ENCODE measurements at places on chromosomes 11 and 22. TPM values are rescaled to one million over a fixed set of nuclear protein-coding genes. Genes with fewer than 3 reads are reported as not detected.

ACCS gene
- 20.0 TPM for total RNA-seq

MISFA gene
- 2.5 TPM for total RNA-seq

C11orf54 gene
- total RNA-seq: 37.1 TPM

GVQW3 gene
- 2.8 TPM for total RNA-seq

ANGPTL5 gene
- total RNA-seq: not detected

TNRC6B gene
- total RNA-seq: 47.4 TPM

RAB3IL1 gene
- total RNA-seq: 3.7 TPM

TUBA8 gene
- 1.6 TPM for total RNA-seq

TRIM66 gene
- total RNA-seq: 5.9 TPM

DNA sequence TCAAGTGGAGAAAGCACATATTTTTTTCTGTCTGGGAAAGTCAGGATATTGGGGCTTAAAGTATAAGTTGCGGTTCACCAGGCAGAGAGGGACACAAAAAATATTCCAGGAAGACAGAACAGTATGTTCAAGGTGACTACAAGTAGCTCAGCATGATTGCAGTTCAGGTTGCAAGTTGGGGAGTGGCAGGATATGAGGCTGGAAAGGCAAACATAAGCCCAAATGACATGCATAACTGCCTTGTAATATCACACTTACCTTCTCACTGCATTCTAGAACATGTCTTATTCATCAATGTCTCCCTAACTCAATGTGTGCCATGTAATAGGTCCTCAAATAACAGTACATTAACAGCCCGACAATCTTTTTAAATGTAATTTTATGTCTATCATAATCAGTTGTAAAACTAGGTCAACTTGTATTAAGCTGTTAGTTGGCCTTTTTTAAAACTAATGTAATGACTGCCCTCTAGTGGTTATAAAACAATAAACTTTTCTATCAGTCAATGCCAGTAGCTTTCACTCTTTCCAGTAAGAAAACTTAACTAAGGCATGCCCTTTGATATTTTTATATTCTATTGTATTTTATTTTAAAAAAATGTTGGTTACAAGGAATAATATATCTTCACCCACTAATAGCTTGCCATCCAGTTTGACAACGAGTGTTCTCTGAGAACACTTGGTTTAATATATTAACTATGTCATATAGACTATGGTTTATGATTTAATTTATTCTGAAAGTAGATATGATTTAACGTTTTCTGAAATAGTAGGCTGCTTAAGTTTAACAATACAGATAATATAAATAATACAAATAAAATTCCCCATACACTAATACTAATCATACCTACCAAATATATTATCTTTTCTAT, 39.4 kb upstream of the CFAP300 start:
- peak; percentile 77 for DNase-seq
- no peaks in the 10 kb centered on the region for H3K36me3 ChIP-seq
- no peaks in the 10 kb centered on the region for H3K27me3 ChIP-seq
- H3K4me1 ChIP-seq: no peaks in the 10 kb centered on the region
- H3K27ac ChIP-seq: peak overlapping the region; percentile 66

DNA sequence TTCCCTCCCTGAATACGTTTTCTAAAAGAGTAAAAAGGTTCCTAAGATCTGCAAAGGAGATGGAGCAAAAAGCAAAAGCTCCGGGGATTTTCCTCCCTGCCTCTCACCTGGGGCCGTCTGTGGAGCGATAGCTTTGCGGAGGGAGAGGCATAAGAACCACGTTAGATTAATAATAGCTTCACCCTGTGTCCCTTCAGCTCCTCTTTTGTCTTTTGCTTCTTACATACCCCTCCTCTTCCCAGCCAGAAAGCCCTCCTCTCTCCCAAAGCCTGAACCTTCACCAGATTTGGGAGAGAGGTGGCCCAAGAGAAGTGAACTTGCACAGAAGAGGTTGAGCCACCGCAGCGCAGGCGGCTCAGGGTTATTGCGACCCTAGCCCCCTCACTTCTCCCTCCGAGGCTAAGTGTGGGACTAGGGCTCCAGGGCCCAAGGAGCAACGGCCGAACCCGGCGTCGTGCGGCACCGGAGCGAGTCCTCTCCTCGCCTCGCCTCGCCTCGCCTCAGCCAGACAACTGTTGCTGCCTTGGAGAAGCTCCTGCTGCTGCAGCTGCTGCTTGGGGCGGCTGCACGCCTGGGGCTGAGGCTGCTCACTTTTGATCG, 97.6 kb upstream of the HSD17B12 start:
- H3K27ac ChIP-seq: no peak overlapping the region
- no peak for DNase-seq
- H3K4me3 ChIP-seq: no peak overlapping the region
- H3K36me3 ChIP-seq: no peaks in the 10 kb centered on the region
- H3K4me1 ChIP-seq: no peaks in the 10 kb centered on the region
- peaks cover 59% of the 10 kb centered on the region for H3K27me3 ChIP-seq

- peak; percentile 62 for DNase-seq
- no peaks in the 10 kb centered on the region for H3K27me3 ChIP-seq
- no peaks in the 10 kb centered on the region for H3K36me3 ChIP-seq
- peaks cover 23% of the 10 kb centered on the region for H3K4me1 ChIP-seq
- peak overlapping the region; percentile 44 for H3K4me3 ChIP-seq
Observed at GRCh38 chr11:72721689-72722049, 30.5 kb downstream of the ARAP1 start.

DNA sequence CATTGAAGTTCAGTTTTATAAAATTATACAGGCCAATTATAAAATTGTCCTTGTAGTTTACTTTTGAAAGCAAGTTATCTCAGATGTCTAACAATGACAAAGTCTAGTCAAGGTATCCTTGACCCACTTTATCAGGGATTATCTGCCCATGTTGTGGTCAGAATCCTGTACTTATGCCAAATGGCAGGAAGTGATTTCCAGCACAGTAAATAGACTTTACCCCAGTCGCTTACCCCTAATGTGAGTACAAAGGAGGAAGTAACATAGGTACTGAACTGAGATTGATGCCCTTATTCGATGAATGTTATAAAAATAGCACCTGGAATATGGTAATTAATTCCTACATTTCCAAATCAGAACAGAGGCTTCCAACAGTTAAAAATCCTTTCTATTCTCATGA, 355.7 kb downstream of the CNTN5 start:
- no peaks in the 10 kb centered on the region for H3K4me1 ChIP-seq
- no peak overlapping the region for H3K27ac ChIP-seq

DNA sequence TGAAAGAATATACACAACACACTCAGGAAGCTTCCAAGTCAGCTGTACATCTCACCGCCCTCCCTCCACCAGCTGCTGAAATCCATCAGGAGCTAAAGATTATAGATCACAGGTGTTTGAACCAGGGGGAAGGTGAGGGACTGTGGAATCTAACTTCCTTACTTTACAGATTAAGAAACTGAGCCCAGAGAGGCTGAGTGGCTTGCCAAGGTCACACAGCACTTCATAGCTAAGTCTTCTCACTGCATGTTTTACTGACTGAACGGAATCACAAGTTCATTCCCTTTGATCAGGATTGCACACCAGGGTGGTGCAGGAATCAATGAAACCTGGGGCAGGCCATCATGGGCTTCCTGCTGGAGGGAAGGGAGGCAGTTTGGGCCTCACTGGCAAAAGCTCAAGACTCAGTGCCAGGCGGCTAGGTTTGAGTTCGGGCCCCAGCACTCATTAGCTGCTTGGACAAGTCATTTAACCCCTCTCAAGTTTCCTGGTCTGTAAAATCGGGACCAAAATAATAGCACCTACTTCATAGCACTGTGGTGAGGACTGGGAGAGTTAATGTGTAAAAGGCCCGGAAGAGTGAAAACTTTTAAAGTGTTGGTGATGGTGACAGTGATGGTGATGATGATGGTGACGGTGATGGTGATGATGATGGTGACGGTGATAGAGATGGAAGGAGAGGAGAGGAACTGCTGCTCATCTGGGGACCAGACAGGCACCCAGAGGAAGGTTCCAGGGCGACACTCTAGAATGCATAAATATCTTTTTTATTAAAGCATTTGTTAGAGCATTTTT, 8.2 kb downstream of the CD5 start:
- no peak overlapping the region for H3K4me3 ChIP-seq
- H3K36me3 ChIP-seq: no peaks in the 10 kb centered on the region
- H3K27ac ChIP-seq: no peak overlapping the region

GRCh38 chr11:12285811-12286222, 91.6 kb upstream of the PARVA start:
- H3K27ac ChIP-seq: no peak overlapping the region
- no peaks in the 10 kb centered on the region for H3K36me3 ChIP-seq
- H3K27me3 ChIP-seq: no peaks in the 10 kb centered on the region
- H3K4me3 ChIP-seq: no peak overlapping the region

- no peaks in the 10 kb centered on the region for H3K36me3 ChIP-seq
- no peaks in the 10 kb centered on the region for H3K4me1 ChIP-seq
- no peak for DNase-seq
- no peaks in the 10 kb centered on the region for H3K27me3 ChIP-seq
- H3K27ac ChIP-seq: no peak overlapping the region
- no peak overlapping the region for H3K4me3 ChIP-seq
Observed at GRCh38 chr11:102680945-102681344, 24.6 kb downstream of the MMP27 start.

GRCh38 chr11:117814204-117814765, 10.3 kb downstream of the FXYD2 start:
- H3K27ac ChIP-seq: peak overlapping the region; percentile 67
- H3K36me3 ChIP-seq: no peaks in the 10 kb centered on the region
- H3K4me1 ChIP-seq: peaks cover 18% of the 10 kb centered on the region
- DNase-seq: no peak

DNA sequence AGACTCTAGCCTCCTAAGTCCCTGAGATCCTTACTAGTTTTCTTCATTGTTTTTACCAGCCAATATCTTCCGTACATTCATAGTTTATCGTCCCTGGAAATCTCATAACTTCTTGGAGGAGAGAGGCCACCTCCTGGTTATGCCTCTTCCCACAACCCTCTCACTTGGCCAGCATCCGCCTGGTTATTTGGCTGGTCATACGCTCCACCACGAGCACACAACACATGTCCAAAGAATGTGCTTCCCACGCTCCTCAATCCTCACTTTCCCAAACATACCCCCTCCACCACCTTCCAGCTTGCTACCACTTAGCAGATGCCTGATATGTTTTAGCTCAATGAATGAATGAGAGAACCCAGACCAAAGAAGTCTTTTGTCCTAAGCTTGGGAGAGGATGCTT, 83.5 kb upstream of the EIF3D start:
- no peak overlapping the region for H3K27ac ChIP-seq
- no peak overlapping the region for H3K4me3 ChIP-seq
- no peak for DNase-seq
- no peaks in the 10 kb centered on the region for H3K36me3 ChIP-seq
- H3K27me3 ChIP-seq: peaks cover 5% of the 10 kb centered on the region
- no peaks in the 10 kb centered on the region for H3K4me1 ChIP-seq

- no peaks in the 10 kb centered on the region for H3K36me3 ChIP-seq
- H3K4me1 ChIP-seq: peaks cover 4% of the 10 kb centered on the region
- peak overlapping the region; percentile 86 for H3K27ac ChIP-seq
- H3K4me3 ChIP-seq: no peak overlapping the region
- H3K27me3 ChIP-seq: no peaks in the 10 kb centered on the region
Observed at GRCh38 chr11:9568854-9569587, 4.4 kb upstream of the WEE1 start.

DNA sequence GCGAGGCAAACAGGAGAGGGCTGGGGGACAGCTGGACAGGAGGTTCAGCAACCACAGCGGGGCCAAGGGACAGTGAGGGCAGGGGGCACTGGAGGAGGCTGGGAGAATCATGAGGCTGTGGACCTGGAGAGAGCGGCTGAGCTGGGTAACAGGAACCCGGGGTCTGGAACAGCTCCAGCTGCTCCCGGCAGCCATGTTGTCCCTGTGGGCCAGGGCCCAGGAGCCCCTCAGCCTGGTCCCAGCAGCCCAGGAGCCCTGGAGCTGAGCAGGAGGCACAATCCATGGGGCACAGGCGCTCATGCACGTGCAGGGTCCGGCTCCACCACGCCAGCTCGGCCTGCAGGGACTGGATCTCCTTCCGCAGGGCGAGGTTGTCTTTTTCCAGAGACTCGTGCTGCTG, 7.4 kb downstream of the BATF2 start:
- no peak overlapping the region for H3K27ac ChIP-seq
- no peaks in the 10 kb centered on the region for H3K27me3 ChIP-seq
- no peak overlapping the region for H3K4me3 ChIP-seq
- no peak for DNase-seq

GRCh38 chr11:116148056-116148455, 624.7 kb downstream of the BUD13 start:
- DNase-seq: no peak
- H3K4me1 ChIP-seq: no peaks in the 10 kb centered on the region
- no peak overlapping the region for H3K27ac ChIP-seq
- H3K27me3 ChIP-seq: no peaks in the 10 kb centered on the region
- H3K36me3 ChIP-seq: no peaks in the 10 kb centered on the region

- H3K36me3 ChIP-seq: no peaks in the 10 kb centered on the region
- H3K4me1 ChIP-seq: no peaks in the 10 kb centered on the region
- no peak overlapping the region for H3K27ac ChIP-seq
- no peak overlapping the region for H3K4me3 ChIP-seq
Observed at GRCh38 chr11:90284171-90284570, 61.3 kb upstream of the CHORDC1 start.

GRCh38 chr11:1218788-1219445, 3.9 kb upstream of the MUC5B start:
- H3K4me1 ChIP-seq: peaks cover 23% of the 10 kb centered on the region
- no peak overlapping the region for H3K4me3 ChIP-seq
- H3K27ac ChIP-seq: peak overlapping the region; percentile 89
- no peaks in the 10 kb centered on the region for H3K36me3 ChIP-seq
- DNase-seq: peak; percentile 26
- H3K27me3 ChIP-seq: no peaks in the 10 kb centered on the region

- peaks cover 5% of the 10 kb centered on the region for H3K4me1 ChIP-seq
- no peak overlapping the region for H3K27ac ChIP-seq
- no peak overlapping the region for H3K4me3 ChIP-seq
Observed at GRCh38 chr11:47398011-47398410, 10.4 kb upstream of the SLC39A13 start.

- H3K36me3 ChIP-seq: no peaks in the 10 kb centered on the region
- no peak overlapping the region for H3K4me3 ChIP-seq
Observed at GRCh38 chr22:29201782-29202181, 3.9 kb upstream of the EMID1 start.

DNA sequence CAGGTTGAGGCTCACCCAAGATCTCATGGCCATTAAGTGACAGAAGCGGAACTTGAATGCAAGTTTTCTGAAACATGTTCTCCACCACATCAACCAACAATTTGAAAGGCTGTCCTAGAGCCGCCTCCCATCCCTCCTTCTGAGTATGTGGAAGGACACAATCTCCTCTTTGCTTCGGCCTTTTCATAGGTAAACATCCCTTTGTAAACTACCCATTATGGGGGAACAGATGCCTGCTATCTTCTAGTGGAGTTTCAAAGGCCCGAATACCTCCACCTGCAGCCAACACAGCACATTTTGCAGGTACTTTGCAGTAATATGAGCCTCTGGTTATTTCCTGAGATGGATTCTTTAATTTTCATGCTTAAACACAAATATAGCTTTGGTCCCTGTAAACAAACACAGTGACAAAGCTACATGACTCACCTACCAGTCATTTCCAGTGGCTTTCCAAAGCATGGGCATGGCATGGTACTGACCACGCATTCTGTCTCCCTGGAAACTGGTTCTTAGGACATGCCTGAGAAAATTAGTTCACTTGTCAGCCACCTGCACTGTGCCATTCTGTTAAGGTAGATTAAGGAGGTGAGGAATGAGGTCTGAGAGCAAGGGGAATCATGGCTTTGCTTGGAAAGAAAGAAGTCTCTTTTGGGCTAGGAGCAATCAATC, 60.2 kb downstream of the EHF start:
- no peaks in the 10 kb centered on the region for H3K36me3 ChIP-seq
- no peak overlapping the region for H3K27ac ChIP-seq
- no peak overlapping the region for H3K4me3 ChIP-seq
- H3K27me3 ChIP-seq: no peaks in the 10 kb centered on the region
- DNase-seq: no peak
